ENCODE measurements at places on chromosomes 2 and 18.

GRCh38 chr2:174606336-174606735, 8.7 kb upstream of the WIPF1 start:
- no peak for DNase-seq

GRCh38 chr2:100621371-100621951, 58.7 kb downstream of the PDCL3 start:
- no peak for DNase-seq

DNA sequence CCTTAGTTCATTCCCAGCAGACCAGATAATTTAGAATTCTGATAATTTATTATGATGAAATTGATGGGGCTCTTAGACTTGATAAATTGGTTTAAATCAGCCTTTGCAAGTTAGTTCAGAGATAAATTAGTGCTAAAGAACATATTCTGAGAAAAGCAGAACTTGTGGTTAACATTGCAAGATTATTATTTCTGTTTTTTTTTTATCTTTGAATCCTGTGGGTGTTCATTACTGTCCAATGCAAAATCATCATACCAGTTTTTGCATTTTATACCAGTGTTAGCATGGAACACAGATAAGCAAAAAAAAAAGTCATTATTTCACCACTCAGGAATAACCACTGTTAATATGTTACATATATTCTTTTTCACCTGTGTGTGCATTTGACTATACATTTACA, 9.1 kb downstream of the SEPTIN2 start:
- no peak for DNase-seq

- DNase-seq = no peak
Measured at GRCh38 chr2:202022755-202023154, 10.9 kb upstream of the FZD7 start.

GRCh38 chr2:178650554-178650953, 156.7 kb downstream of the TTN start:
- DNase-seq = no peak

GRCh38 chr18:78558101-78558810, 421.4 kb upstream of the SALL3 start:
- DNase-seq = no peak

DNA sequence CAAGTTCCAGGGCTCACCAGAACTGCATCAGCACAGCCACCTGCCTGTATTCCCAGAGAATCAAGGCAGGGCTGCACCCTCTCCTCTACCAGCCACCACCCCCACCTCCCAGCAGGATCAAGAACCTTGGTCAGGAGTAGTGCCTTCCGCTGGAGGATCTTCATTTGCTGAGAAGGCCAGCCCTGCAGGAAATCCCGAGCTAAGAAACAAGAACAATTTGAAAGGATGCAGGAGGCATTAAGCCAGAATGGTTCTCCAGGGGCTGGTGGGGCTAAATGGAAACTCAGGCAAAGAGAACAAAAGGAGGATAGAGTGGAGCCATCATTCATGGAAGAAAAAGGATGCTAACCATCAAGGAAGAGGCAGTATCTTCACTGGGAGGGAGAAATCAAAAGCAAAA, 147.3 kb upstream of the SLC14A2 start:
- no peak for DNase-seq

DNA sequence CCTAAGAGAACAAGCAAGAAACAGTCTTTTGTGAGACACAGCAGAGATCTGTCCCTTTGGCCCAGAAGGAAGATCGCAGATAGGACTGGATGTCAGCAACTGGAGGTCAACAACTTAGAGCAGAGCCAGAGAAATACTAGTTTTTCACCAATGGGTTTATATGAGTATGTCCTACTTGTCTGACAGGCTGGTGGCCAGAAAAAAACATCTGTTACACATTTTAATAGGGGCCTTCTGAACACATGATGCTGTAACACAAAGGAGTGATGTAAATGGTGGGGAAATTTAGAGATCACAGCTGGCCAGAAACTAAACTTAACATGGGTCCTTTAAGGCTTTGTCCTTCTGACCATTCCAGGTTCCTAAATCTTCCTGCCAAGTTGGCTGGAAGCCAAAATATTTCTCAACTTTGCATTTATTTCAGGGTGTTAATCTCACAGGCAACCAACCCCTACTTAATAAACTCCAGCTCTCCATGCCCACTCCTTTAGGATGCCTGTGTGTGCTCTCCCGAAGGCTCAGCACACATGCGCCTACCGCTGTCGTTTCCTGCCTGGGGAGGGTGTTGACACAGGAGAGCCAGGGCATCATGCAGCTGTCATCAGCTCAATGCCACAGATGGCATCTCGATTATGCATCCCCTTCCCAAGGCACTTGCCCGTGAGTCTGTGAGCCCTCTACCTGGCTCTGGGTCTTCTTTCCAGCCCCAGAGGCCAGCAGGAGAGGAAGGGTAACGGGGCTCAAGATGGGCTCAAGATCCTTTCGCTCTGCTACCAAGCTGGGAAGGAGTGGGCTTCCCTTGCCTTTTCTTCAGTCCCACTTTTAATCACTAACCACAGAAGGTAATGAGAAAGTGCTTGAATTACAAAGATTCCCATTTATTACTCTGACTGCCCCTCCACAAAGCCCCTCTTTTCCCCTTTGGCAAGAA, 252.5 kb downstream of the ETAA1 start:
- DNase-seq = no peak

- DNase-seq = no peak
Measured at GRCh38 chr2:53545604-53546003, 222.0 kb upstream of the CHAC2 start.

GRCh38 chr2:39313575-39313974, 69.8 kb upstream of the CDKL4 start:
- DNase-seq = no peak

GRCh38 chr2:56539618-56540017, 355.8 kb downstream of the CCDC85A start:
- no peak for DNase-seq

DNA sequence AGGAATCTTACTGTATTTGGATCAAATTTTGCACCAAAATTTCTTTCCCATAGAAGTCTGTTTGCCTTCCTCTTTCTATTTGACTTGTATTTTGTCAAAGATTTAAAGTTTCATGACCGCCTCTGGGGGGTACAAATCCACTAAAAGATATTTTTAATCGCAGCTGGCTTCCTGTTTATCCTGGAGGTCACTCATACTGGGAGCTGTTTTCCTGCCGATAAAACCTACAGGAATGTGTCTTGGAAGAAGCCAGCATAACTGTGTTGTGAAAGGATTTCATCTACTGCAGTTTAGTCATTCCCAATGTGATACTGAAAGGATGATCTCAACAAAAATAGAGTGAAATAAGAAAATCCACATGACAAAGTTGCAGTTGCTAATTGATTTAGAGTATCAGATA, 184.0 kb downstream of the RIT2 start:
- no peak for DNase-seq

GRCh38 chr2:38836791-38837190, 38.9 kb downstream of the DHX57 start:
- DNase-seq = no peak

DNA sequence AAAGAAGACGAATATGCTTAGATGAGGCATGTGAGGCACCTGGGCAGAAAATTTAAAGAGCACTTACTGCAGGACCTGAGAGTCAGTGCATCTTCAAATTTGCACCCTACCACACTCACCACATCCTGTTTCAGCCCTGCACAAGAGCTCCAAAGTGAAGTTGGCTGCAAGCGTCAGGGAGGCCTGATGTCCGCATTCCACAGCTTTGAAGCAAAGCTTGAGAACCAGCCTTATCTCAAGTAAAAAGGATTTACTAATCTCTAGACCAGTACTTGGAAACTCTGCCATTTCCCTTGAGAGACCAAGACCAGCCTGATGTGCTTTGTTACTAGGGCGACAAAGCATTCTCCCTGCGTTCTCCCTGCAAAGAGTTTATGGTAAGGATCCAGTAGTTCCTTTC, 3.4 kb upstream of the ASNSD1 start:
- peak; percentile 42 for DNase-seq

GRCh38 chr2:241499146-241499965, 9.0 kb downstream of the STK25 start:
- no peak for DNase-seq

DNA sequence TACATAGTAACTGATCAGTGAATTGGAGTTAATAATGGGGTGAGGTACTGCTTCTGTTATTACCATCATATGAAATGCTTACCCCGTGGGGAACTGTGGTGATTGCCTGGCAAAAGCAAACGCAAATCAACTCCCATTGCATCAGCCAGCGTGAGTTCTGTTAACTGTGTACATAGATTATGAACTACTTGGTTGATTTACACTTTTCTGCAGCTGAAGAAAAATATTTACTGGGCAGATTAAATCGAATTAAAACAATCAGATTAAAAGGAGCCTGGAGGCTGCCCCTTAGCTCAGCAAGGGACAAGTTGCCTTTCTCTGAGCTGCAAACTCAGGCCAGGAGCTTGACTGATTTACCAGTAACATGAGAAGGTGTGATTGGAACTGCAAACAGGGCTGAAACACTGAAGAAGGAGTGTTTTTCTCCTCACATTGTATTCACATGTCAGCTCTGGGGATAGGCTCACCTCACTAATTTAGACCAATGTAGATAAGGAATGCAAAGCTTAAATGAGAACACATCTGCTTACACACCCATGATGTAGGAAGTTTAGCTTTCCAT, 220.1 kb downstream of the OSR1 start:
- DNase-seq = no peak

GRCh38 chr2:168992591-168993349, 38.4 kb downstream of the ABCB11 start:
- DNase-seq = no peak

DNA sequence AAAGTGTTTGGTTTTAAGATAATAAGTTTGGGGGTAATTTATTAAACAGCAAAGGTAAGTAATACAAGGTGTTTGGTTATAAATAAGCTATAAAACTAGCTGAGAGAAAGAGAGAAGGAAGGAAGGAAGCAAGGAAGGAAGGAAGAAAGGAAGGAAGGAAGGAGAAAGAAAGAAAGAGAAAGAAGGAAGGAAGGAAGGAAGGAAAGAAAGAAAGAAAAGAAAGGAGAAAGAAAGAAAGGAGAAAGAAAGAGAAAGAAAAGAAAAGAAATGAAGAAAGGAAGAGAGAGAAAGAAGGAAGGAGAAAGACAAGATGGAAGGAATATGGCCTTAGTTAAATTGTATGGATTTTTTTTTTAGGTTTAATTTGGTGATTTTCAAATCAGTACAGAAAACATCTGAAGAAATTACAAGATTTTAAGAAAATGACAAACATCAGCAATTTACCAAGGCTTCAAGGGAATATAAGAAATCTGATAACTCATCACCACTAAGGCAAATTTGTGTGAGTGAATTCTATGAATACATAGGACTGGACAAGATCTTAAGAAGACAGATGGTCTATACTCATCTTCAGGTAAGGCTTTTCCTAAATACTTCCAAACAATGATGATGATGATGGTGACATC, 46.4 kb upstream of the GALNT3 start:
- DNase-seq = no peak

GRCh38 chr2:177165061-177165583, 47.5 kb upstream of the HNRNPA3 start:
- DNase-seq = no peak

DNA sequence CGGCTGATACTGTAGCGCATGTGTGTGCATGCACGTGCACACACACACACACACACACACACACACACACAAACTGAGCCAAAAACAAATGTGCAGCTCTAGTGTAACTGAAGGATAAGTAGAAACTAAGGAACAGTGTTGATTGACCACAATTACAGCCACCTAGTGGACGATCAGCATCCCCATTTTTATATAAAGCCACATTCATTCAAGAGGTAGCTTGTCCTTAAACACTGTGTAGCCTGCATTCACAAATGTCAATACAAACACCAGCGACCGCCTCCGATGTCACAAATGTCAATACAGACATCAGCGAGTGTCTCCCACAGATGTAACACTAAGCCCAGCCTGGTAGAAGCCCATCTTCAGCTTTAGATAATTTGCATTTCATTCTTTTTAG, 167.4 kb downstream of the PTGR3 start:
- DNase-seq = no peak

GRCh38 chr2:236748801-236749200, 179.2 kb downstream of the ACKR3 start:
- no peak for DNase-seq

DNA sequence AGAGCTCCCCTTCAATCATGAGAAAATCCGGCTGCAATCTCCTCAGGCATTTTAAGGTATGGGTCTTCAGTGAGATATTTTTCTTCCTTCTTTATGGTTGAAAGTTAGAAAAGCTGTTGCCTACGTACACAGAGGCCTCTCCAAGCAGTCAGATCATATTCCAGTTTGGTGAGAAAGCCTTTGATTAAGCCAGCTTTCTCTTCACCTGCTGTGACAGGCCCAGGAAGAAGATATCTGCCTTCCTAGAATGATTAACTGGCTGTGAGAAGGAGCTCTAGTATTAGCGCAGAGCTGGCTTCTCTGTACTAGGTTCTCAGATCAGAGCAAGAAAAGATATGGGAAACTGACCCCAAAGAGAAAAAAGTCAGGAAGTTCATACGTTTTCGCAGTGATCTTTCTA, 585.0 kb upstream of the CHAC2 start:
- DNase-seq = no peak

GRCh38 chr18:72871091-72871490, 3.3 kb upstream of the NETO1 start:
- no peak for DNase-seq

- no peak for DNase-seq
Measured at GRCh38 chr2:205937211-205937610, 148.8 kb downstream of the INO80D start.

DNA sequence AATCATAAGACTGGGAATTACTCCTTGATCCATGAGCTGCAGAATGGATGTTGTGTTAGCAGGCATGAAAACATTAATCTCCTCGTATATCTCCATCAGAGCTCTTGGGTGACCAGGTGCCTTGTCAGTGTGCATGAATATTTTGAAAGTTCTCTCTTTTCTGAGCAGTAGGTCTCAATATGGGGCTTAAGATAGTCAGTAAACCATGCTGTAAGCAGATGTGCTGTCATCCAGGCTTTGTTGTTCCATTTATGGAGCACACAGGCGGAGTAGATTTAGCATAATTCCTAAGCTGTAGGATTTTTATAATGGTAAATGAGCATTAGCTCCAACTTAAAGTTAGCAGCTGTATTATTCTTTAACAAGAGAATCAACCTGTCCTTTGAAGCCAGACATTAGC, 160.3 kb downstream of the MYO1B start:
- no peak for DNase-seq

DNA sequence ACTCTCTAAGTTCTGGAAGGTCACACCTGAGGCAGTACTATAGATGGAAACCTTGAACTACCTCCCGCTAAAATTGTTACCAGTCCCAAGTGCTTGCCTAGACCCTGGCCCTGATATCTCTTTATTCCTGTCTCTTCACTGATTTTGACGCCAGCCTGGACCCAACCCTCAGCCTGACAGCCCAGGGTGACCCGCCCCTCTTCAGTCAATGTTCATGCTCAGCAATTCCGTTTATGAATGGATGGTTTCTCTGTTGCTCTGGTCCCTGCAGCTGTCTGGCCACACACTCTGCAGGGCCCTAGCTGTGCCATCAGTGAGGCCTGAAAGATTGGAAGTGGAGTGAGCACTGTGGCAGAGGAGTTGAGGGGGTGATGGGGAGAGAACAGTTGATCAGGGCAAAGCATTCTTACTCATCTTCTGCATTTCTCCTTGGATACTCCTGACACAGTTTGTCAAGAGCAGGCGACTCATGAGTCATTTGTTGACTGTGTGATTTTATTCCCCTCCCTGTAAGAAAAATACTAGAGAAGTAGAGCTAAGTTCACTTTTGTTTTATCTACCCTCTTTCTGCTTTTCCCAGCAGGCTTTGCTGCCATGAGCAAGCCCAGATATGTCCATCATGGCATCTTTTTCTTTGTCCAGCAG, 46.0 kb downstream of the NPAS2 start:
- no peak for DNase-seq

GRCh38 chr2:170500104-170500503, 215.0 kb upstream of the SP5 start:
- no peak for DNase-seq

Data from stimulated activated CD4-positive, alpha-beta T cell treated with anti-CD3 and anti-CD28 coated beads, Interleukin-2, amount 100 ng/mL, for 24 hours (primary cell).